ENCODE measurements at places on chromosomes 4 and X.

DNA sequence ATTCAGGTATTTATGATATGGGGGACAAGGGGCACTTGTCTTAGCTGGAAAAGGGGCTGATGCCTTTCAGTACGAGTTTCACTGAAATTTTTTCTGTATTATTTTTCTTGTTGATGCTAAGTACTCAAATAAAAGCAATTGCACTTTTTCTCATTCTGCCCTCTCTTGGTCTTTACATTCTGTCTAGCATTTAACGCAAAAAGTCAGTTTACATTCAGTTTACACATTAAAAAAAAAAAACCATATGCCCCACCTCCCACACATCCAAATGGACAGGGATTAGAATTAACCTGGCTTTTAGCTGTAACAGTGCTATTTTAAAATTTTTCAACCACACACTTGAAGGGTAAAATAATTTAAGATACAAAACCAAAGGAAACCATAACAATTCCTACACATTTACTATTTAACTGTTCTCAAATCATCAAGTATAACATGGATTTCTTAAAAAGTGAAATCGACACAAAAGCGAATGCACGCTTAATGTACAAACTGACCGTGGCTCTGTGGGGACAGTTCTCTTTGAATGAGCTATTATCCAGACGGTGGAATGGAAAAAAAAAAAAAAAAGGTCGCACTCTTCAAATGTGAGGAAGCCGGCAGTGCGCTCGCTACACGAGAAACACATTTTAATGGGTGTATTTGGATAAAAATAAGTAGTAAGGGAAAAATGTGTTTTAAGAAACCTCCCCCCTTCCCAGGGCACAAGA, 1.4 kb downstream of the AMMECR1 start:
- DNase-seq = no peak

- DNase-seq = no peak
These were observed 155.7 kb downstream of the CHIC2 start for GRCh38 chr4:53908661-53909078.

DNA sequence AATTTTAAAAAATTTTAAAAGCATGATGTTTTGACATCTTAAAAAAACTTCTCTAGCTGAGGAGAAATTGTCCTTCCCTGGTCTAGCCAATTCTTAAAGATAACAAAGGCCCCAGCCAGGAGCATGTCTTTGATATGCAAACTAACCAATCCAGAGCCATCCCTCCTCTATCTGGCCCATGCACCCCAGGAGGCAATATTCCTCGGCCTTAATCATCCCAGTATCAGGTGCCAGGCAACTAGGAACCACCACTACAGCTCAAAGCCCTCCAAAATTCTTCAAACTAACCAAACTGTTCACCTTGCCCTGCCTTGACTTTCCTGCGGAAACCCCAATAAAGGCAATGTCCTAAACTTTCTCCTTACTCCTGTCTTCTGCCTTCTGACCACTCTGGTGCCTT, 97.8 kb upstream of the USP9X start:
- DNase-seq = no peak

GRCh38 chr4:12949719-12950490, 534.2 kb downstream of the RAB28 start:
- no peak for DNase-seq
